ENCODE measurements at places on chromosomes 13 and 19.
A peak's percentile ranks its signal among the peaks of the same experiment; 100 is the strongest.

DNA sequence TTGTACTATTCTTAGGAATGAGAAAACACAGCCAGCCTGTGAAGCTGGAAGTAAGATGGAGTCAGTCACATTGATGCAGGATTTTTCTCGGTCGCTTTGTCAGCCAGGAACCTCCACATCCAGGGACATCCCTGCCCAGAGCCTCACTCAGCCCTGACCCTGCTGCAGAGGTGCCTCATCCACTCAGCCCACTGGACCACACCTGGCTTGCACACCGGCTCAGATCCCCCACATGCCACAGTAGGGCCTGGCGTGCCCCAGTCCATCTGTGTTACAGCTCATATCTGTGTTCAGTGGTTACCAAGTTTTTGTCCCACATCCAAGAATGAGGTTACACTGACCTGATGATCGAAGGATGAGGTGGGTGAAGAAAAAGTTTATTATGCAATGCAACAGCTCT, 1315.4 kb downstream of the SLITRK1 start:
- no peak for DNase-seq

DNA sequence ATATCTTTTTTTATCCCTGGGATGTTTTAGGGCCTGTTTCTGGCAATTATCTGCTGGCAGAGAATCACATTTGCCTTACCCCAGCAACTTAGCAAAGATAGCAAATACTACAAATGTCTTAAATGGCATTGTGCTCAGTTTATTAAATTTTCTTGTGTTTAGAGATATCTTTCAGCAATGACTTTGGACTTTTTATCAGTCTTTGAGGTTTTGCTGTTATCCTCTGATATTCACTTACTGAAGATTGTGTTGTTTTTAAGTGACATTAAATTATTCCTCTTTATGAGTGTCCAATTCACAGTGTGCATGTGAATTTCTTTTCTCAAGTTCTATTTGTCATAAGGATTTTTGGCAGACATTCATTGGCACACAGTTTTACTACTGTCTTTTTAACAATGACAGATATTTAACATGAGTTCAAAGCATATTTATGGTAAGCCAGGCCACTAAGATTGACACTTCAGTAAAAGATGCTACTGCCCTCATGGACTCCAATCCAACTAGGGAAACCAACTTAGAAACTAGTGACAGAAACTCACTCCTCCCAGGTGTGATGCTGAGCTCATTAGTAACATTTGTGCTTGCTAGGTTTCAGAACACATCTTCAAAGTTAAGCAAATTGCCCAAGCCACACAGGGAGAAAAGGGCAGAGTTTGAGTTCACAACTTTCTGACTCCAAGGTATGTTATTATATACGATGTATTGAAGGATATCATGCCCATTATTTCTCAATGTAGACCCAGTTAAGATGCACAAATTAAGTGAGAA, 481.9 kb downstream of the GPC6 start:
- peak; percentile 39 for DNase-seq

DNA sequence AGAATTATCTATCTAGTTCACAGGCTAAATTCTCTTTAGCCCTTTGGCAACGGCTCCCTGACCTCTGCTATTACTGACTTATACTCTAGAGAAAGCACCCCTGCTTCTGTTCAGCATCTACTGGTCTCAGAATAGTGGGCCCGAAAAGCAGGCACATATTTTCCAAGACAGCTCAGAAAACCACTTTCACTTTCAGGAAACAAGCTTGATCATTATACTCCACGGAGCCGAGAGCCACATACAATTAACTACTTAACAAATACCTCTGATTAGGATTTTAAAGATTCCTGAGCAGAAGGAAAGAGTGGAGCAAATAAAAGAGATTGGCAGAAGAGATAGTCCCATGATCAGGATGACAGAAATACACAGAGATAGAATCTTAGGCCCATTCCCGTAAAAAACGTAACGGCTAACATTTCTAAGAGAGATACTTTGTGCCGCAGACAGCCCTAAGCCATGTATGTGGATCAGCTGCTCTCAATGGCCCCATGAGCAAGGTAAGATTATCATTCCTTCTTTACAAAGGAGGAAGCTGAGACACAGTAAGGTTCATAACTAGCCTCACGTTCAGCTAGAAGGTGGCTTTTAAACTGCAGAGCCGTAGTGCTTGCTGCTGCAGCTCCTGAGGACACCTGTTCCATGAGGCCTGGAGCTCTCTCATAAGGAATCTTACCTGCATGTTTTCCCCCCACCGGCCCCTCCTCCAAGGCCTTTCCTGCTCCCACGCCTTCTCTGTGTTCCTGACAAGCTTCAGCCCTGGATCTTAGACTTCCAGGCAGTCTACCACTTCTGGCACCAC, 227.2 kb downstream of the FOXO1 start:
- DNase-seq: peak; percentile 43

DNA sequence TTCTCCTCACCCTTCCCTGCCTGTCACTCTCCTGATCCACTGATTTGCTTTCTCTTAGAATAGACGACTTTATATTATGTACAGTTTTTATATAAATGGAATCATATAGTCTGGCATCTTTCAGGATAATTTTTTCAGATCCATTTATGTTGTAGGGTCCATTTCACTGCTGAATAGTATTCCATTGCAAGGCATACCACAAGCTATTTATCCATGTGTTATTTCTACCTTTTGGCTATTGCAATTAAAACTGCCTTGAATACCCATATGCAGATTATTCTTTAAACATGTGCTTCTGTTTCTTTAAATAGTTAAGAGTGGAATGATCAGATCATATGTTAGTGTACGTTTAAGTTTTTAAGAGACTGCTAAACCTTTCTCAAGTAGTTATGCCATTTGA, 17.8 kb upstream of the ZNF177 start:
- no peak for DNase-seq

GRCh38 chr13:43872181-43872580, 7.4 kb downstream of the CCDC122 start:
- no peak for DNase-seq

DNA sequence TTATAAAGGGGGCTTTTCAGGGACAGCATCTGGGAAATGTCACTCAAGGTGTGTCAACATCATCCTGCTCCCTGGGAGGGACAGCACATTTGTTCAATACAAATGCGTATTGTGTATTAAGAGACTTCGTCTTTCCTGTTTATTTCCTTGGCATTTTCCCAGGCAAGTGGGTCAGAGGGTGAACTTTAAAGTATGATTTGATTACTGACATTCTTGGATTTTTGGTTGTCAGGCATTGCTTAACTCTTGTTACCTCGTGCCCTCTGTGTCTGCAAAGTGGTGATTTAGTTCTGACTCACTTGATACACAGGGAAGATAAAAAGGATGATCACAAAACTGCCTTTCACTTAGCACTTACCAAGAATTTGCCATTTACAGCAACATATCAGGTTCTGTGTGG, 292.7 kb downstream of the SUCLA2 start:
- no peak for DNase-seq

GRCh38 chr13:51733374-51734298, 70.3 kb downstream of the DHRS12 start:
- DNase-seq: no peak

DNA sequence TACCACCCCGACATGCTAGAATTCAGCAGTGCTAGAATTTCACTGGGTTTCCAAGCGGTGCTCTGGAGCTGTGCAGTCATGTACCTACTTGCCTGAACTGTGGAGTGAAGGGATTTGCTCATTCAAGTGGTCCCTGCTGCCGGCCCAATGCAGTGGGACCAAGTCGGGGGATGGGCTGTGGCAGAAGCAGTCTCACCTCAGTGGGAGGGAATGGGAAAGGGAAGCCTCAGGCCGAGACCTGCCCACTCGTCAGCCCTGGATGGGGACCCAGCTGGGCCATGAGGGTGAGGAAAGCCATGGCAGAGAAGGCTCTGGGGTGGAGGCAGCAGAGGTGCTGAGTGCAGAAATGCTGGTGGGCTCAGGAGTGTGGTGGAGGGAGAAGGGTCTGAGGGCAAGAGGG, 14.9 kb downstream of the KLHL26 start:
- no peak for DNase-seq

GRCh38 chr19:10831987-10832938, 3.7 kb downstream of the TMED1 start:
- DNase-seq: no peak

GRCh38 chr13:30100226-30100625, 207.1 kb downstream of the KATNAL1 start:
- no peak for DNase-seq

GRCh38 chr19:709965-710571, 1.3 kb downstream of the PALM start:
- DNase-seq: no peak

- DNase-seq: no peak
Measured at GRCh38 chr13:22506096-22506691, 674.6 kb upstream of the SGCG start.

GRCh38 chr13:111275995-111276618, 44.3 kb upstream of the TEX29 start:
- no peak for DNase-seq

DNA sequence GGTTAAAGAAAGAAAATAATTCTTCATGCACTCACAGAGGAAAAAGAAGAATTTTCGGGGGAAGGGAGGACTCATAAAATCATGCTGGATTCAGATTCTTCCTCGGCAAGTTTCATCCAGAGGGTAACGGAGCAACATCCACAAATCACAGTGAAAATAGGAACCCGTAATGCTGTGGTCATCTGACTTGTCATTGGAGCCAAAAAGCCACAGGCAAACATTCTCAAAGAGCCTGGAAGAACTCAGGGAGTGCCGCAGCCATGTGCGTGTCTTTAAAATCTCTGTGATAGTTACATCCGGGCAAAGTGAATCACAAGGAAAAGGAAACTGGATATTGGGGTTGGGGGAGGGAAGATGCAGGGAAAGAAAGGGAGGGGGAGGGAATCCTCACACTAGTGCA, 33.0 kb upstream of the VSTM2B start:
- DNase-seq: no peak
